ENCODE measurements at places on chromosomes 3 and 15.

DNA sequence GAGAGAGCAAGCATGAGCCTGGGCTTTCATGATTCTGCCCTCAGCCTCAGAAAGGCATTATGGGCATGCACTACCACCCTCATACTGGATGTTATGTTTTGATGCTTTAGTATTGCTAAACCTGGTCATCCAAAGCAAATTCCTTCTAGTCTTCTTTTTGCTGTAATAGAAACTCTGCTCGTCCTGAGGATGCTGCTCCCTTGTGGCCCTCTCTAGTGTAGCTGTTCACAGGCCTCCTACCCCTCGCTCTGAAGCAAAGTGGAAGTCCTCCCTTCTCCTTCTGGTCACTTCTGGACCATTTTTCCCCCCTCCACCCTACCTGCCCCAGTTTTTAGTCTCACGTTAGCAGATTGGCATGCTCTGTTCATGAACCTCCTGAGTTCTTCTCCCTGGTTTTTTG lies 22.9 kb upstream of the CCNL1 start:
- DNase-seq: no peak

- no peak for DNase-seq
These were observed 41.1 kb upstream of the TMCO5A start for GRCh38 chr15:37893309-37893708.

DNA sequence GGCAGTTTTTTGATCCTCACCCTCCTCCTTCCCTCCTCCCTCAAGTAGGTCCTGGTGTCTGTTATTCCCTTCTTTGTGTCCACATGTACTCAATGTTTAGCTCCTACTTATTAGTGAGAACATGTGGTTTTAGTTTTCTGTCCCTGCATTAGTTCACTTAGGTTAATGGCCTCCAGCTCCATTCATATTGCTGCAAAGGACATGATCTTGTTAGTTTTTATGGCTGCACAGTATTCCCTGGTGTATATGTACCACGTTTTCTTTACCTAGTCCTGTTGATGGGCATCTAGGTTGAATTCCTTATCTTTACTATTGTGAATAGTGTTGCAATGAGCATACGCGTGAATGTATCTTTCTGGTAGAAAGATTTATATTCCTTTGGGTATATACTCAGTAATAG lies 61.7 kb upstream of the FGF7 start:
- no peak for DNase-seq

DNA sequence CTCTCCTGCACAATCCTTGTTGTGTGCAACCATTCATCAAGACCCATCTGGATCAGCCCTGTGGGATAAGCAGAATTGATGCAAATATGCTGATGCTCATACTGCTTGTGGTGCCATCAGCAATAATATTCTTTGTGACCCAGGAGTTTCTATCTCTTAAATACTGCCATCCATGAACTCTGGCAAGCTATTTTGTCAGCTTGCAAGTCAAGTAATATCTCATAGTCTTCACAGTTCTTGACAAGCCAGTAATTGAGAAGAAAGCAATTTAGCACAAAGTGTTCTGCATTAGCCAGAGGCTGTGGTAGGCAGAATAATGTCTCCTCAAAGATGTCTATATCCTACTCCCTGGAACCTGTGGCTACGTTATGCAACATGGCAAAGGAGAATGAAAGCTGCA lies 49.0 kb downstream of the SPATA16 start:
- DNase-seq: no peak
